ENCODE measurements at places on chromosomes 5 and 9.

- DNase-seq, result no peak
These were observed 53.7 kb downstream of the RGMB start for GRCh38 chr5:98827161-98827560.

GRCh38 chr5:80937584-80938356 is 22.4 kb upstream of the RASGRF2 start:
- no peak for DNase-seq

- DNase-seq, result no peak
These were observed 60.3 kb downstream of the GCNT1 start for GRCh38 chr9:76519075-76519835.

- DNase-seq, result no peak
These were observed 111.5 kb downstream of the SUSD1 start for GRCh38 chr9:112063586-112063985.

Data from AG04449 (cell line).